ENCODE measurements at places on chromosomes 1 and 21.

- no peak for DNase-seq
Measured at GRCh38 chr1:111789666-111790316, 34.1 kb downstream of the DDX20 start.

DNA sequence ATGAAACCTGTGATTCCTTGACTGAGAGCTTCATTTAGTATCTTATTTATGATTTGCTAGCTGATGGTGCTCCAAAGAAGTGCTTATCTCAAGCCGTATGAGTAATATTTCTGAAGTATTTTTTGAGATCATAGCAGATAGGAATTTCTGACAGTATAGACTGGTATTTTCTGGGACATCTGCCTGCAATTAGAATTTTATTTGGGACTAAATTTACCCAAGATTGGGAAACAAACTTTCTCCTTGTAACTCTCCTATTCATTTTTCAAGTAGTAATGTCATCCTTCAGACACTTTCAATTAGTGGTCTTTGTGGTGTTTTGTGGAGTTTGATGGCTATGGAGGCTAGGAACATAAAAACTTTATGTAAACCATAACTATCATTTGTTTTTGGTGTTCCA lies 597.2 kb upstream of the ZP4 start:
- no peak for DNase-seq

DNA sequence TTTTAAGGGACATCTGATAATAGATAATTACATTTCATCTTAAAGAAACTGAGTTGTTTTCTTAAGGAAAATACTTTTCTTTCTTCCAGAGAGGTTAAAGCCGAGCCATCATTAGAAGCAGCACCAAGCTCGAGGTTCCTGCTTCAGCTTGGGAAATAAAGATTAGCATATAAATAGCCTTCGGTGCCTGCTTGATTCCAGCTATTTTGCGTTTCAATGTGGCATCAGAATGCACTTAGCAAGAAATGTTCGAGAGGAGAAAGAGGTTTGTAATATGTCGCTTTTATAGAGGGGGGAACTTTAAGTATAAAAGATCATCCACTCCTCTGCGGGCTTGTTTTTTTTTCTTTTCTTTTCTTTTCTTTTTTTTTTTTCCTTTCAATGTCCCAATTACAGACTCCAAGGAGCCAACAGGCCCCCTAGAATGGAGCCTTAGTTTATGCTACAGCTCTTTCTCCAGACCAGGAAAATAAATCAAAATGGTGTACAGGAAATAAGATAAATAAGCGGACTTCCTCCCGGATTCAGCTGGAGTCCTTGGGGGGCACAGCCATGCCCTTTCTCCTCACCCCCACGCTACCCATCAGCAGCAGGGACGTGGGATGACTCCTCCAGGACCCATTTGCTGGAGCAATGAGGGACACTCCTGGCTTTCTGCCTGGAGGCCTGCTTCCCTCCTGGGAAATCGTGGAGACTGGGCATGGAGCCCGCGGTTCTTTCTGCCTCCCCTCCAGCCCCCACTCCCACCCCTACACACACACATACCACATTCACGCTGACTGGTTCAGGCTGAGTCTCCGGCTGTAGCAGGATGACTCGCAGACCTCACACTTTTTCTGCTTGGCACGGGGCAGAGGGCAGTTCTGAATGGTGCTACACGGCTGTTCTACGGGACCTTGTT lies 131.6 kb downstream of the RRAGC start:
- no peak for DNase-seq

- DNase-seq: no peak
Measured at GRCh38 chr1:61078618-61079295, 3.6 kb upstream of the NFIA start.

- no peak for DNase-seq
Measured at GRCh38 chr1:169462385-169462784, 23.4 kb downstream of the SLC19A2 start.

- DNase-seq: no peak
Measured at GRCh38 chr21:41684381-41685245, 82.2 kb downstream of the RIPK4 start.

GRCh38 chr1:2814511-2815075 lies 13.1 kb upstream of the TTC34 start:
- DNase-seq: no peak

DNA sequence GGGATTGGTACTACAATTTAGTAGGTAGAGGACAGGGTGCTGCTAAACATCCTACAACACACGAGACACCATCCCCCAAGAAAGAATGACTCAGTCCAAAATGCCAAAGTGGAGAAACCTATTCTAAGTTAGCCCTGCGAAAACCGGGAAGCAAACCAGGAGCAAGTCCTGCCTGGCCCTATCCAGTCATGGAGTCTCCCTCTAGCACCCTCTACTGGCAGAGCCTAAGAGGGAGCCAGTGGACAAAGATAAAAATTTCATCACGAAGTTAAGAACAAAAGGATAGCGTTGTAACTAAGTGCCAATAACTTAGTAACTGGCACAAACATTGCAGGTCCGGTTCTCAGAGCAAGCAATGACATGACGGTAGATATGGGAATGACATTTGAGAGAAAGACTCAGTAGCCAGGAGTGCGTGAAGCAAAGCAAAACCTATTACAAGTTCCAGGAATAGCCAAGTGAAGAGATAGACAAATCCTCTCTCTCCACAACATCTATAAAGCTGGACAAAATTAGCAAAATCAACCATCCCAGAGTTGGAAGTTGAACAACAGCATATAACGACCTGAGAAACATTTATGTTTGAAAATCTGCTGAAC lies 383.5 kb downstream of the OMA1 start:
- DNase-seq: no peak

DNA sequence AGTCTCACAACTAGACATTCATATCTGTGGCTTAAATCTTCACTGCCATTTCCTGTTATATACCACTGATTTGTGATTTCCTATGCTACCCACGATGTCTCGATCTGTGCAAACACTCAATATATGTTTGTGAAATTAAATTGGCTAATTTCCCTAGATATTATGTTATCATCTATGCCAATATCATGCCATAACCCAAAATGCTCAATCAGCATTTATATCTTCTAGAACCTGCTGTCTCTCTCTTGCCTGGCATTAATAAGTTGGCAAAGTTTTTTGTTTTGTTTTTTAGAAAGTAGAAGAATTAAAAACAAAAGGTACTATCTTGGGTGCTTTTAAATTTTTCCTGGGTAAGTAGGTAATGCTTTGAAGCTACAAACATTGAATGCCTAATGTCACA lies 358.5 kb upstream of the DAB1 start:
- DNase-seq: no peak

GRCh38 chr1:38117444-38117887 lies 70.9 kb upstream of the POU3F1 start:
- no peak for DNase-seq
